ENCODE measurements at places on chromosomes 1 and 21.

DNA sequence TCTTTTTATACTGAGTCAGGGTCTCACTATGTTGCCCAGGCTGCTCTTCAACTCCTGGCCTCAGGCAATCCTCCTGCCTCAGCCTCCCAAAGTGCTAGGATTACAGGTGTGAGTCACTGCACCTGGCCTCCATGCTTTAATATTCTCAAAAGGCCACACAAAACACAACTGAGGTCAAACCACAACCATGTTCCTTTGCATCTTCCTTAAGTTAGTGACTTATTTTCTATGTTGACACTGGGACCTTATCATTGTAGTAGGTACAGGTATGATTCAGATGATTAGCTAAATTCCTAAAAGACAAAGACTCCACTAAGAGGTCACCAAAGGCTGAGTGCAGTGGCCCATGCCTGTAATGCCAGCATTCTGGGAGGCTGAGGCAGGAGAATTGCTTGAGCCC, 131.9 kb upstream of the ATP1B1 start:
- DNase-seq, result no peak

GRCh38 chr1:194473766-194474165, 1287.4 kb upstream of the B3GALT2 start:
- no peak for DNase-seq

GRCh38 chr1:182413969-182414368, 13.5 kb upstream of the TEDDM1 start:
- DNase-seq, result no peak

DNA sequence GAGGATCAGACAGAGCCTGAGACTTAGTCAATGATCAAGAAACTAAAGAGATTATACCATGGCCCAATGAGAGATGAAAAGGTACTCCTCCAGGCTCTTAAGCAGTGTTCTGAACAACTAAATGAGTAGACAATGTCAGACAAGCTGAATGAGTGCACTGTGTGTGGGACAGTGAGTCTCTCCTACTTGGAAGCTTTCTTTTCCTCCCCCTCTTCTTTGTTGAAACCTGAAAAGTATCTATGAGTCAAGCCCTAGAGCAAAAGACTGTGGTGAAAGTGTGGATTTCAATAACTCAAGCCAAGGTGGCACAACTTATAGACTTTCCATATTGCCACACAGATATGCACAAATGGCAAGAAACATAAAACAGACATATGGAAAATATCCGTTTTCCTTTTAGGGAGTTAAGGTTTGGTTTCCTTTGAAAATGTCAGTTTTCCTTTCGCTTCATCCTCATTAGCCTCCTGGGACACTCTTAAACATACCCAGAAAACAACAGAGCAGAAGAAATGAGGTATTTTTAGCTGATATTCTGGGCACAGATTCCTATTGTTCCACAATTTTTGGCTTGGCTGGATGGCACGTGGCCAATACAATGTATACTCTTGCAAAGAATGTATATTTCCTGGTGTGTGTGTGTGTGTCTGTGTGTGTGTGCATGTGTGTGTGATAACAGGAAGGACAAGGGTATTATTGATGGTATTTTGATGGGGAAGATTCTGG, 96.6 kb downstream of the LMX1A start:
- no peak for DNase-seq

- no peak for DNase-seq
Measured at GRCh38 chr1:44862829-44863401, 19.9 kb upstream of the PTCH2 start.
